ENCODE measurements at places on chromosomes 2 and 18. TPM values are rescaled to one million over a fixed set of nuclear protein-coding genes. Genes with fewer than 3 reads are reported as not detected.

DNA sequence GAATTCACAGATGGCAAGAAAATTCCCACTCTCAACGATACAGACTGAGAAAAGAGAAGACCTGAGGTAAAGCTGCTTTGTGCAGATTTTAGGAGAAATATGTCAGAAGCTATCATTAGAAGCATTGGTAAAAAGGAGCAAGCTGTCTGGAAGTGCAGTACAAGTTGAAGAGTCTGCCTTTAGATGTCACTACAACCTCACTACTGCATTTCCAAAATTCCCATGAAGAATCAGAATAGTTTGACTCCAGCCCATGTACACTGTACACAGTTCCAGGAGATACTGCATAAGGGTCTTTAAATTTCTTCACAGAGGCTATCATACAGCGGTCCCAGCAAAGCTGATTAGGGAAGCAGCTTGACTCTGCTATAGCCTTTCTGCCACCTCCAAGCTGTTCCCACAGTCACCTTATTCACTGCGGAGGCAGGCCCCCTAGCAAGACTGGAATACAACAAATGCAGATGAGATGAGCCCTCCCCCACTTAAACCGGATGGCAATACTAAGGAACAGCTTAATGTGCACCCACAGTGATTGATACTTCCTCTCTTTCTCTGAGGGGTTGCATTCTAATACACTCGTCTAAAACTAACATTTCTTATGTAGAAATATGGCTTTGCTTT is 527.4 kb downstream of the TMEM182 start:
- H3K36me3 ChIP-seq = no peaks in the 10 kb centered on the region
- H3K4me1 ChIP-seq = no peaks in the 10 kb centered on the region
- H3K27me3 ChIP-seq = no peaks in the 10 kb centered on the region

DNA sequence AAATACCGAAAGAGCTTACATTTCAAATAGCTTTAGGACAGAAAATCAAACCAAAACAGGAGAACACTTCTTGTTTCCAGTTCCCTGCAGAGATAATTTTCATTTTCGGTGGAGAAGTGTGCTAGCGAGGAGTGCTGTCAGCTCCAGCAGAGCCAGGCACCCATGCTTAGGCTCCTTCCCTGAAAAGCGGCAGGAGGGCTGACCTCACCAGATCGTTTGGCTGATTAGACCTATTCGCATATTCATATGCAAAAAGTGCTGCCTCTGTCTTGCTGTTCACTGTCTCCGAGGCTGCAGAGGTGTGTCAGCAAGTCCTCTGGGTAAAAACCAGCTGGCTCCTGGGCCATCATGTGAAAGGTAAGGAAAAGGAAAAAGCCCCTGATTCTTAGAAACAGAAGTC is 225.8 kb upstream of the COPS8 start:
- no peak overlapping the region for H3K27ac ChIP-seq
- DNase-seq = no peak
- no peaks in the 10 kb centered on the region for H3K27me3 ChIP-seq
- H3K4me3 ChIP-seq = no peak overlapping the region
- no peaks in the 10 kb centered on the region for H3K36me3 ChIP-seq

DNA sequence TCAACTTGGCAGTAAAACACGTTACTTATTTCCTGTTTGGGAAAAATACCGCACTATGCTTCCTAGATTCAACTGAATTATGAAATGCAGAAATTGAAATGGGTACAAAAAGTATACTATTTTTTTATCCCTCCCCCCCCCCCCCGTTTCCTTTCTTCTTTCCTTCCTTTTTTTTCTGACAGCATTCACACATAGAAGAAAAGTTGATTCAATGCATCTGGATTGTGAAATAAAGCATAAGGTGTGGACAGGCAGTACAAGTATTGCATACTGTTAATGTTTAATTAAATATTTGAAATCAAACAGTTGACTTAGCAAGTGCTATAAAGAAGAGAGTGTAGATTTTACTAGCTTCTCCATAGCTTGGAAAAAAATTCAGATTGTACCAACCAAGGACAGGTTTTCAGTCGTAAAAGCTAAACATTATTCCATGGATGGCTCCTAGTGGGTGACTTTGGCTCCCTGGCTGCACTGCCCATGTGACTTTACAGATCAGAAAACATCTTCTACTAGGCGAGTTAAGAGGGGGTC is 21.6 kb upstream of the AGFG1 start:
- no peaks in the 10 kb centered on the region for H3K4me1 ChIP-seq
- H3K4me3 ChIP-seq = no peak overlapping the region
- no peaks in the 10 kb centered on the region for H3K27me3 ChIP-seq
- H3K36me3 ChIP-seq = no peaks in the 10 kb centered on the region
- no peak for DNase-seq

DNA sequence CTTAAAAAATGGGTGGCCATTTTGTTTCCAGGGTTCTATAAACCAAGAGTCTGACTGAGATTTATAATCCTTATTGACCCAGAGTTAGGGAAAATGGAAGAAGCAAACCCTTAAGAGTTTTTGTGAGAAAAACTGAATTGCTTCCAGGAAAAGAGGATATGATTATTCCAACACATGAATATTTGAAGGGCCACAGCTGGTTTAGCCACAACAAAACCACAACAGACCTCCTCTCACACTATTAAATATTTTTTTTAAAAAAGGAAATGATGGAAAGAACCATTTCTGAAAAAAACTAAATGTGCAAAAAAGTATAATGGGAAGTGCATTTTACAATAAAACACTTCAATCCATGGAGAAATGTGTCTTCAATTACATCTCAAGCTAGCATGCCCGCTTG is 182.7 kb downstream of the ETAA1 start:
- H3K27ac ChIP-seq = no peak overlapping the region
- no peaks in the 10 kb centered on the region for H3K36me3 ChIP-seq
- H3K4me3 ChIP-seq = no peak overlapping the region
- no peaks in the 10 kb centered on the region for H3K27me3 ChIP-seq

DNA sequence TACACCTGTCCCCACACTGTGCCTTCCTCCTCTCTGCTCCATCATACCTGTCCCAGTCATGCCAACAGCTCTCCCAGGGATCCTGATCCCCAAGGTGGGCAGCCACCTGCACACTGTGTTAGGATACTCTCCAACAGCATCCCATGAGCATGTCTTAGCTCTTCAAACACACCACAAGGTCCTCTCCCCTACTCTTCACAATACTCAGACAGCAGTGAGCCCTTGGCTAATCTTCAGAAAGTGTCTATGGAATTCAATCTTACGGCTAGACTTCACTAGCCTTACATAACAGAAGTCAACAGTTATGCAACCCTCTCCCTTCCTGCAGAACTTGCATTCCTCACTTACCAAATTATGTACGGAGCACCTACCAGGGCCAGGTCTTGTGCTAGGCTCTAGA is 79.9 kb downstream of the MYO5B start:
- no peak overlapping the region for H3K4me3 ChIP-seq
- no peak overlapping the region for H3K27ac ChIP-seq
- no peak for DNase-seq
- no peaks in the 10 kb centered on the region for H3K27me3 ChIP-seq

DNA sequence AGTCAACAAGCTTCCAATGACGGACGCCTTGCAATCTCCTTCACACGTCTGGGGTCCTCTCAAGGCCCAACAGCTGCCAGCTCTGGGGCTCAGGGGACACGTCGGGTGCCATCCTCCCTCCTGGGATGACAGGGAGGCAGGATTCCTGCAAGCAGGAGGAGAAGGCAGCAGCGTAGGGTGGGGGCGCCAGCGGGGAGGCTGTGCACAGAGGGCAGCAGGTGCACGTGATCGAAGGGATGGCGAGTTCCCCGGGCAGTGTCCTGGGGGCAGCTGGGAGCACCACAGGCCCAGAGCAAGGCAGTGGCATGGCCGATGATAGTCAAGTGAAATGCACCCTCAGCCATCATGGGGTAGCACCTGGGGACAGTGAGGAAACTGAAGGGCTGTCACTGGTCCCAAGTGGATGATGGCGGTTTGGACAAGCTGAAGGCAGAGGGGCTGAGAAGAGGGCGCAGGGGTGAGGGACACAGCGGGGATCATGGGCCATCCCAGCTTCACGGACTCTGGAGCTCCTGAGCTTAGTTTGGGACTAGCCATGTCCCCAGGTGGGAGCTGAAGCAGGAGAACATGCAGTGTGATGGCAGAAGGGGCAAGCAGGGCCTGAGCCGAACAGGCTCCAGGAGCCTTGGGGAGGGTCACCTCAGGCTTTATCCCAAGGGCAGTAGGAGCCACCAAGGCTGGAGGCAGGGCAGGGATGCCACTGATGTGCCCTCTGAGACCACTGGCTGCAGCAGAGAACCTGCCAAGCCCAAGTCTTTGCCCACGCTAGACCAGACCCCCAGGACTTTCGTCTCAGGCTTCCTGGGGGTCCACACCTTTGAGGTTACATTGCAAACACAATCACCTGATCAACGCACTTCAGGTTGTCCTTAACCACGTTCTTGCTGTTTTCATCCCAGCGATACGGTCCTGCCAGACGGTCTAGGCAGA is 16.3 kb upstream of the SNED1 start:
- H3K27me3 ChIP-seq = peaks cover 5% of the 10 kb centered on the region
- no peak for DNase-seq
- H3K36me3 ChIP-seq = no peaks in the 10 kb centered on the region
- H3K4me1 ChIP-seq = peaks cover 6% of the 10 kb centered on the region
- H3K4me3 ChIP-seq = no peak overlapping the region

DNA sequence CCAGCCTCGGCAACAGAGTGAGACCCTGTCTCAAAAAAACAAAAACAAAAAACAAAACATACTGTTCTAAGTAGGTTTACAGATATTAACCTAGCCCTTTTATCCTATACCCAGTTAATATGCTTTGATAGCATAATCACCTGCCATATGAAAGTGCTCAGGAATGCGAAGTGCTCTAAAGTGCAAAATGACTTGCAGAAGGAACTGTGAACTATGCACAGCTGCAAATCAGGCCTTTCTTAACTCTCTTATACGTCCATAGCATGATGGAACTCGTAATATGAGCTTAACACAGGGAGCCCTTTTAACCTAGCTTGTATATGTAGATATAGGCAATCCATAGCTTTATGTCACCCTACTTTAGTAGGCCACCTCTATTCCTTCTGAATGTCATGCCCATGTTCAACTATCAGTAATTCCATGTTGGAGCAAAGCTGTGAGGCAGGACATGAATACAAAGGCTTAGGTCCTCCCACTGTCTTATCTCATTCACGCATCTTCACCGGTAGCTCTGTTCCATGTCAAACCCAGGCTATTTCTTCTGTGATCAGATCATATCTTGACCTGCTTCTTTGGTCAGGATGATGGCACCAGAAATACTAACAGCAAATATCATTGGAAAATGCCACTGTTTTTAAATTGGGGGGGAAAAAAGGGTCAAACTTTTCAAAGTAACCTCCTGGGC is 72.9 kb downstream of the PRPF40A start:
- no peaks in the 10 kb centered on the region for H3K4me1 ChIP-seq
- no peak overlapping the region for H3K27ac ChIP-seq
- H3K27me3 ChIP-seq = no peaks in the 10 kb centered on the region
- no peaks in the 10 kb centered on the region for H3K36me3 ChIP-seq
- H3K4me3 ChIP-seq = no peak overlapping the region

DNA sequence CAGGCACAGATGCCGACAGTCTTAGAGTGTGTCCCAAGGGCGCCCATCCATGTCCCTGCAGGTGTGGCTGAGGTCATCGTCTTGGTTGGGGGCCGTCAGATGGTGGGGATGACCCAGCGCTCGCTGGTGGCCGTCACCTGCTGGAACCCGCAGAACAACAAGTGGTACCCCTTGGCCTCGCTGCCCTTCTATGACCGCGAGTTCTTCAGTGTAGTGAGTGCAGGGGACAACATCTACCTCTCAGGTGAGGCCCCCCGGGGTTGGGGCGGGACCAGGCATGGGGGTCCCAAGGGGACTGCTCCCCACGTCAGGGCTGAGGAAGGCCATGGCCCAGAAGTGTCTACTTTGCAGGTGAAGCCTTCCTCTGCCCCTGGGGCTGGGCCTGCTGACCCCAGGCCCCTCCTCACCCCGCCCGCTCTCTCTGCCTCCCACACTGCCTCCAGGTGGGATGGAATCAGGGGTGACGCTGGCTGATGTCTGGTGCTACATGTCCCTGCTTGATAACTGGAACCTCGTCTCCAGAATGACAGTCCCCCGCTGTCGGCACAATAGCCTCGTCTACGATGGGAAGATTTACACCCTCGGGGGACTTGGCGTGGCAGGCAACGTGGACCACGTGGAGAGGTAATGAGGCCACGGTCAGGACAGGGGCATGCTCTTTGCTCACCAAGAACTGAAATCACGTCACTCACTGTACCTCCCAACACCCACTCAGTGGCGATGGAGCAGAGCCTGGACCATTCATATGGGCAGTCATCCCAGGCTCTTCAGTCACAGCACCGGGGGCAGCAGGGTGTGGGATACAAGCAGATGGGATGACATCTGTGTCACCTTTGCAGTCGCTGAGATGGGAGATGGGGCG is 230.8 kb downstream of the ATAD2B start:
- no peak for DNase-seq
- H3K27me3 ChIP-seq = no peaks in the 10 kb centered on the region
- no peak overlapping the region for H3K4me3 ChIP-seq
- no peak overlapping the region for H3K27ac ChIP-seq
- H3K4me1 ChIP-seq = no peaks in the 10 kb centered on the region

DNA sequence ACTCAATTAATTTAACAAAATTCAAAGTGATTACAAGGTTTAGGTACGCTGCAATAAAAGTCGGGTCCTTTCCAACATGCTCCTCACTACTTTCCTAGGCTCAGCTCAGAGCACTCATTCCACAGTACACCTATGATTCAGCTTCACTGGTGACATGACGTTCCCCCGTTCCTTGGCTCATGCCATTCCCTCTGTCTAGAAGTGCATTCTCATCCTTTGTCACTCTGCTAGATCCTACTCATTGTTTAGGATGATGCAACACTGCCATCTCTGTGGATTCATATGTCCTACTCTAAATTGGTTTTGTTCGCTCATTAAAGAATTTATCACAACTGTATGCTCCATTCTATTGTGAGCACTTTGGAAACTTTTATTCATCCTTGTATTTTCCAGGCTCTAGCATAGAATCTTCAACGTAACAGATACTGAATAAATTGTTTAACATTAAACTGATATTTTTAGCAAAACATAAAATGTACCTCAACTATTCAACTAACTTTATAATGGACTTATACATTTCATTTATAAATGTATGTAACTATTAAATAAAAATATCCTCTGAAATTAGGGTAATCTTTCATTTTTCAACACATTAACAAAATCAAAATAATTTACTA is 78.6 kb downstream of the FAM228A start:
- no peaks in the 10 kb centered on the region for H3K27me3 ChIP-seq
- no peak overlapping the region for H3K27ac ChIP-seq
- peaks cover 3% of the 10 kb centered on the region for H3K36me3 ChIP-seq
- no peaks in the 10 kb centered on the region for H3K4me1 ChIP-seq
- no peak overlapping the region for H3K4me3 ChIP-seq

DNA sequence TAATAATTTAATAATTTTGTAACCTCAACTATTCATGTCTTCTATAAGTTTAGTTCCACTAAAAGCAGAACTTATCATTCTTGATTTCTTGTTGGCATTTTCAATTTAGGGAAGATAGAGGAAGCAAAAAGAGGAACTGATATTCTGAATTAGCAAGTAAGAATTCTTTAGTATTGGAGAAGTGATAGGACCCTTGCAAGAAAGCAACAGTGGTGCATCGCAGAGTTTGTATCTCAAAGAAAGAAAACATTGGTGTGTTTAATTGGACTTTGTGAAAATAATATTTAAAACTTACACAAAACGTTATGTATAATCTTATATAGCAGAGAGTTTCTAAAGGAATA is 36.5 kb upstream of the TNFRSF11A start:
- H3K36me3 ChIP-seq = peaks cover 2% of the 10 kb centered on the region
- DNase-seq = no peak
- H3K27ac ChIP-seq = no peak overlapping the region
- peaks cover 17% of the 10 kb centered on the region for H3K4me1 ChIP-seq

GRCh38 chr2:1350111-1350510 is 63.2 kb upstream of the TPO start:
- DNase-seq = no peak
- no peaks in the 10 kb centered on the region for H3K27me3 ChIP-seq
- no peaks in the 10 kb centered on the region for H3K4me1 ChIP-seq
- no peak overlapping the region for H3K4me3 ChIP-seq

Gene TUBA3E
- total RNA-seq = not detected
